ENCODE measurements at places on chromosomes 2 and 18.

GRCh38 chr2:45072862-45073237 lies 63.6 kb upstream of the SIX2 start:
- DNase-seq, result no peak

GRCh38 chr2:229244975-229245374 lies 26.1 kb downstream of the PID1 start:
- no peak for DNase-seq

GRCh38 chr2:34121076-34121475 lies 522.0 kb upstream of the FAM98A start:
- DNase-seq, result no peak

DNA sequence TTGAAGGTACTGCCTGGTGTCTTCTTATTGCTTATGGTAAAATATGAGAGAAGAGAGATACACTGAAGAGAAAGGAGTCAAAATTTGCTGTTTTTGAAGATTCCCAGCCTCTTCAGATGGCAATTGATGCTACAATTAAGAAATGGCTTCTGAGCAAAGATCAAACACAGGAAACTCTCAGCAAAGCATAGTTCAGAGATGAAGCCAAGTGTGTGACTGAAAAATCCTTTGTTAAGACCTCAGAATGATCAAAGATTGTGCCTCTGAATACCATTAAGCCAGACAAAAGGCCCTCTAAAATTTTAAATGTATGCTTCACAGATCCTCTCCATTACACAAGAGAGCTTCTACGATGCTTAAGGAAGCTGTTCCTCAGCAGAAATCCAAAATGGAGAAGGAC lies 216.3 kb downstream of the UXS1 start:
- DNase-seq, result no peak

DNA sequence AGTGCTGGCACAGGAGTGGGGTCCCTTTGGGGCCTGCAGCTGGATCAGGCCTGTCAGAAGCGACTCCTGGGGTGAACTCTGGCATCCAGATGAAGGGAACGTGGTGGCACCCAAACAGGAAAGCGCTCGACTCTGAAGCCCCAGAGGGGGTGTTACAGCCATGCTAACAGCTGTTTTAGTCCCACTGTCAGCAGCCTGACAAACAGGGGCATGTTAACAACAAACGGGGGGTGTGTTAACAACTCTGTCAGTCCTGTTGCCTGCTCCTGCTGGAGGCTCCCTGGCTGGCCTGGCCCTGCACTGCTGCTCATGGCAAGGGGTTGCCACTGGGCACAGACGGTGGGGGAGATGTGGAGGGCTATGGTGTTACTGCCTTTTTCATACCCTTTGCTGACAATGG lies 2.6 kb upstream of the RNU2-63P start:
- DNase-seq, result no peak

DNA sequence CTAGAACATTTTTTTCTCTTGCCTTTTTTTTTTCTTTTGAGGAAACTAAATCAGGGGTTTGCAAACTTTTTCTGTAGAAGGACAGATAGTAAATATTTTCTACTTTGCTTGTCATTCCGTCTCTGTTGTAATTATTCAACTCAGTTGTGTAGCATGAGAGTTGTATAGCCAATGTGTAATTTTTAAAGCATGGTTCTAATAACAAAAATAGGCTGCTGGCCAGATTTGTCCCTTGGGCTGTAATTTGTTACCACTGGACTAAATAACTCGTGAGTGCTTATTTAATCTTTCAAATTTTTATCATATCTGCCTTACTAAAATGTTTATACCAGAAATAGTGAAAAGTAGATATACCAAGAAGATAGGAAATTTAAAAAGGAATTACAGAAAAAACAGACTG lies 43.0 kb downstream of the CCDC148 start:
- no peak for DNase-seq

DNA sequence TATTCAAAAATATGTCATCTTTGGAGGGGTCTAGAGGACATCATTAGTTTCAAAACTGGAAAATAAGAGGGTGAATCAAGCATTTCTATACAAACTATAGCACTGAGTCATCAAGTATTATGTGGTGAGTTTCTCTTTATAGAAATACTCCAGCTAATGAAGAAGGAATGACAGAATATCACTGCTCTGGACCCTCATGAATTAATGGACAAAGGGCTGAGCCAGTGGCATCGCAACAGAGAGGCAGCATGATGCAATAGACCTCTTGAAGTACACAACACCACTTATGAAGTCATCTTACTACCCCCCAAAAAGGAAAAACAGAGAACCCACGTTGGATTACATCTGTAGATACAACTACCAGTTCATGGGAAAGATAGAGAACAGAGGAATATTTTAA lies 27.4 kb upstream of the EIF2AK3 start:
- no peak for DNase-seq

DNA sequence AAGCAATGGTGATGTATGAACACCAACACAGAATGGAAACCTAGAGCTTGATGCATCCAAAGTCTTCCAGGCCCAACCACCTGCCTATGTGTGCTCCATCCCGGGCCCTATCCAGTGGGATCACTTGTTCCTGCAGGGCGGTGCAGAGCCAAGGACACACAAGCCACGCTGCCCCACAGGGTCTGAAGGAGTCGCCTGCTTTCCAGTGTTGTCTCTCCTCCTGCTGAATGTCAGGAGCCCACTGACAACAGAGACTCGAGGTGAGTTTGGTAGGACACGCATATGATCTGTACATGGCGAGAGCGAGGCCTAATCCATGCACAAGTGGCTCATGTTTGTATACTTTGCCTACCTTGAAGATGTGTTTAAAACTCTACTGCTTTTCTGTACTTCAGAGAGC lies 70.9 kb upstream of the FHL2 start:
- DNase-seq, result no peak

- no peak for DNase-seq
Observed at GRCh38 chr18:48806551-48807261, 144.1 kb downstream of the SMAD7 start.

GRCh38 chr2:241109210-241110088 lies 7.4 kb upstream of the MTERF4 start:
- DNase-seq, result no peak

- DNase-seq, result no peak
Observed at GRCh38 chr2:227325839-227326195, 766 bp downstream of the MFF start.

GRCh38 chr2:205273627-205274026 lies 408.7 kb upstream of the NRP2 start:
- DNase-seq, result no peak

- no peak for DNase-seq
Observed at GRCh38 chr2:134372611-134373131, 118.8 kb downstream of the MGAT5 start.

GRCh38 chr2:71675296-71675695 lies 221.9 kb downstream of the DYSF start:
- no peak for DNase-seq

DNA sequence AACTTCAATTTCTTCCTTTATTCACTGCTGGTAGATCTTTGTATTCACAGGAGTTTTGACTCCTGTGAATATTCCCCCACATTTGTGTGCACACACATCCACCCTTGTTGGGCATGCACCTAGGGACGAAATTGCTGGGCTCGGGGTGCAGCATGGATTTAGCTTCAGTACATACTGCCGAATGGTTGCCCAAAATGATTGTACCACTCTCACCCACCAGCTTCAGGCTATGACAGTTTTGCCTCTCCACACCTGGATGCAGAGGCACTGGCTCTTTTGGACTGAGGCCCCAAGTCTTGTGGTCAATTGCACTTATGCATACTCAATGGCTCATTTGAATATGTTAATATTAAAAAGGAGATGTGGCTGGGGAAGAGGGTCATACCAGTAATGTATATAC lies 65.1 kb upstream of the ODC1 start:
- no peak for DNase-seq

DNA sequence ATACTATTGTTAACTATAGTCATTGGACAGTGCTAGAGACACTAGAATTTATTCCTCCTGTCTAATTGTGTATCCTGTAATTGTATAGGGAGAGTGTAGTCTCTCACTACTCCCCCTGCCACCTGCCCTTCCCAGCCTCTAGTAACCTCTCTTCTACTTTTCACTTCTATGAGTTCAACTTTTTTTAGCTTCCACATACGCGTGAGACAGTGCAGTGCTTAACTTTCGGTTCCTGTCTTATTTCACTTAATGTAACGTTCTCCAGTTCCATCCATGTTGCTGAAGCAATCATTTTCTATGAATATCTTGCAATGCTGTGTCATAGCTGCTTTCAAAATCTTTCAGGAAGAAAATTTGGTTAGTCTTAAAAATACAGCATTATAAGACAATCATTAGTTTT lies 22.8 kb upstream of the RUFY4 start:
- DNase-seq, result no peak

- DNase-seq, result no peak
Observed at GRCh38 chr18:36719630-36720029, 109.2 kb downstream of the TPGS2 start.

GRCh38 chr2:169741-170140 lies 94.1 kb downstream of the SH3YL1 start:
- no peak for DNase-seq

DNA sequence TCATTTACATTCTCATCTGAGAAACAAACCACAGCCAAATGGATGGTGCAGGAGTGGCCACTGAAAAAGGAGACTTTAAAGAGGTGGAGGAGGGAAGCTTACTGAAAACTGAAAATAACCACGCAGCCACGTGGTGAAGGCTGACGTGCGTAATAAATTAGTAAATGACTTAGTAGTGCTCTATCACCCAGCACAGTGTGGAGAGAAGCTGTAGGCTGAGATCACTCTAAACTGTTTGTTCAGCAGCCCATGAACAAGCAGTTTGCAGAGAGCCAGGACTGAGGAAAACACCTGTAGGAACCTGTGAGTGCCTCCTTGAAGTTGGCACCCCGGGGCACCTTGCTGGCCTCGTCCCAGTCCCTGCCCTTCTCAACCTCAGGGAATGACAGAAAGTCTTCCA lies 193.0 kb downstream of the TXNL1 start:
- no peak for DNase-seq

- DNase-seq, result no peak
Observed at GRCh38 chr2:211454679-211455078, 898.3 kb downstream of the CPS1 start.

DNA sequence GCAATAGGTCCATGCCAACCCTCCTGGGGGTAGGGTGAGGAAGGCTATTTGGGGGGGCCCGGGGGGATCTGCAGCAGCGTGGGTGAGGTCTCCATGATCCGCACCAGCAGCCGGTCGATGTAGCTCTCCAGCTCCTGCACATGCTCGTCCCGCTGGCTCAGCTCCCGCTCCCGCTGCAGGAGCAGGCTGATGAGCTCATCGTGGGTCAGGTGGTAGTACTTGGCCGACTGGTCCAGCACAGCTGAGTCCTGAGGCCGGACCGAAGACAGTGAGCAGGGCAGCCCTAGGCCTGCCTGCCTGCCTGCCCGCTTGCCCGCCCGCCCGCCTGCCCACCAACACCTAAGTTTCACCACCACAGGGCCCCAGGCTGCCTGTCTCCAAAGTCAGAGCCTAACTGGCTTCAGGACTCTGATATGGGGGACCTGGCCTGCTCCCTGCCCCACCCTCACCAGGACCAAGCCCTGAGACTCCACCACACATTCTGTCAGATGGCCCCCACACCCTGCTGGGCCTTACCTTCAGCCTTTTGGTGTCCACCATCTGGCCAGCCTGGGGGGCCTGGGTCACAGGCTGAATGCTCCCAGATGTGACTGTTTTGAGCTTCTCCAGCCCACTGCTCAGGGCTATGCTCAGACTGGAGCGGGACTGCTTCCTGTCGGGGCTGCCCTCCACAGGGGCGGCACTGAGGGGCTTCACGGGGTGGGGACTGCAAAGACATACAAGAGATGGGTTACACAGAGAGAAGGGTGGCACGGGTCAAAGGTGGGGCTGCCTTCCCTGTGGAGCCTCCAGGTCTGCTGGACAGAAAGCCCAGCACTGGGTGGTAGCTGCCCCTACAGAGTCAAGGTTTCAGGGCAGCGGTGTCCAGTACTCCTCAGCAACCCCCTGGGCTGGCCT lies 4.2 kb upstream of the SFXN5 start:
- DNase-seq, result no peak

DNA sequence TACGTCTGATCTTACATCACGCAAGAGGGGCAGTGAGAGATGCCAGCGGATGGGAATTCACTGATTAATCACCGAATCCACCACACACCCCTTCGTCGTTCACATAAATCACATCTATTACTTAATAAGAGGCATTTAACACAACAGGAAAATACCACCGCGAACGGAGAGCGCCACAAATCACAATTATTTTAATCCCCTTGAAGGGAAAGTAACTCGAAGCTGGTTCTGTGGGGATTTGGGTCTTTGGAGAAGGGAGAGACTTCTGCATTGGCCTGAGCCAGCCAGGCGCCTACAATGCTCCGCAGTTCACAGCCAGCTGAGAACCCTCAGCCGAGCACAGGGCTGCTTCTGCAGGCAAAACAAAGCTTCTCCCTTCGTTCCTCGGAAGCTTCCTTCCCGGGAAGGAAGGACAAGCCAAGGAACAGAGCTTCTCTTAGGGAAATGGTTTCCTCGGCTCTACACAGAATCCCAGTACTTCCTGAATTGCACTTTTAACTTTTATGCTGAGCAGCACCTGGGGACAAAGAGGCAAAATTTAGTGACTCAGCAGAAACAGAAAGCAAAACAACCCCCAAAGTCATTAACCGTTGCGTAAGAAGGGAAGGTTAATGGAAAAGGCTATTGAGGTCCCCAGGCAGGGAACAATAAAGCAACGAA lies at the start of gene LRP1B:
LRP1B (minus strand) TSS at position 7 of the 660 bp plus-strand sequence. CDS start 287 bp downstream, outside the sequence.
- DNase-seq, result no peak

DNA sequence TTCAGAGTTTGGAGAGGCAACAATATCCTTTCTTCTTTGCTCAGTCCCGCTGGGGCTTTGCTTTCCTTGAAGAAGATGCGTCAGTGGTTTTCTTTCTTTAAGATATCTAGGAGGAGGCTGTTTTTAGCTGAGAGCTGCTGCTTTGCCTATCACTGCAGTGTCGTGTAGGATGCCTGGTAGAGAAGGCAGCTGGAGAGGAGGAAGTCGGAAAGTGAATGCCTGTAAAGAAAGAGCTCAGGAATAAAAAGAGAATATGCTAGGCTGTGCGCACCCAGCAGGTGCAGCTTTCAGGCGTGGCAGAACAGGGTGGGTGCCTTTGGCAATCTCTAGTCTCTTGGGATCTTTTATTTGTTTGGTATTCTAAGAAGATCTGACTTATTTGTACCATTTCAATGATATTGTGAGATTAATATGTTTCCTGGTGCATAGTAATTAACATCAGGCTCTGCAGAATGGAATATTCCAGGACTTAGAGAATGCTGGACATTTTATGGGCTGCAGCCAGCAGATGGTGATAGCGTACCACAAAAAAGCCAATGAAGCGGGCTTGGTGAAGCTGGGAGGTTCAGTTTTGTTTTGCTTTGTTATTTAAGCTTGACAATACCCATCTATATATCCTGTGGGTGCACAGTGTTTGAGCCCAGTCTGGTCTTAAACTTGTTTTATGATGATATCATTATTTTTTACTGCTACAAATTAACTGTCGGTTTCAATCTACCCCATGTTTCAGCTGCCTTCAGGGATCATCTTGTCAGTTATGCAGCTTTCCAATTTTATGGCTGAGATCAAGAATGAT lies 34.9 kb downstream of the CAVIN2 start:
- DNase-seq, result peak; percentile 19

GRCh38 chr18:21853016-21853415 lies 112.4 kb downstream of the MIB1 start:
- no peak for DNase-seq

GRCh38 chr18:41391616-41392595 lies 563.1 kb upstream of the PIK3C3 start:
- DNase-seq, result no peak
